ENCODE measurements at places on chromosomes 7 and 10.

DNA sequence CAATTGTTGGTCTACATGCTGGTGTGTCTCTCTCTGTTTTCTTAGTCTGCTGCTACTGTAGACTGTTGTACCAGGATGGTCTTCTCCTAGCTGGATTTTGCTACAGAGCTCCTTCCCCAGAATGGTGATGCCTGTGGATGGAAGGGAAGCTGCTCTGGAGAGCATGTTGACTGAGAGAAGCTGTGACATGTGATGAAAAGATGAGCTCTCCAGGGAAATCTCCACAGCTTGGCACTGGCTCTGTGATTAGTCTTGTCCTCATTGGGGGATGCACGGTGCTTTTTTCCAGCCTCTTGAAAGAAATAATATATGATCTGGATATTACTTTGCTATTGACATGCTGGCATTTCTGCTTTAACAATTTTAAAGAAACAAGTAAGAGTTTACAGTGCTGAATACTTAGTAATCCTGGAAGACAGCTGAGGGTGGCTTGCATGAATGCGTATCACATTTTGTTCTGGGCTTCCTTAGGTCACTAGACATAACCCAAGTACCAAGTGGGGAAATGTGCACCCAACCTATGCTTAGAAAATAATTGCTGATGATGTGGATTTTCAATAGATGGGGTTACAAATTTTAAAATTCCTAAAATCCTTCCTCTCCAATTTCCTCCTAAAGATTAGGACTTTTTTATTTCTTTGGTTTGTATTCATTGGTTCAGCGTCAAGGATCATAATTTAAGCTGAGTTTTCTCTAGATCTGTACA lies 849.7 kb downstream of the KCNMA1 start:
- DNase-seq, result no peak

DNA sequence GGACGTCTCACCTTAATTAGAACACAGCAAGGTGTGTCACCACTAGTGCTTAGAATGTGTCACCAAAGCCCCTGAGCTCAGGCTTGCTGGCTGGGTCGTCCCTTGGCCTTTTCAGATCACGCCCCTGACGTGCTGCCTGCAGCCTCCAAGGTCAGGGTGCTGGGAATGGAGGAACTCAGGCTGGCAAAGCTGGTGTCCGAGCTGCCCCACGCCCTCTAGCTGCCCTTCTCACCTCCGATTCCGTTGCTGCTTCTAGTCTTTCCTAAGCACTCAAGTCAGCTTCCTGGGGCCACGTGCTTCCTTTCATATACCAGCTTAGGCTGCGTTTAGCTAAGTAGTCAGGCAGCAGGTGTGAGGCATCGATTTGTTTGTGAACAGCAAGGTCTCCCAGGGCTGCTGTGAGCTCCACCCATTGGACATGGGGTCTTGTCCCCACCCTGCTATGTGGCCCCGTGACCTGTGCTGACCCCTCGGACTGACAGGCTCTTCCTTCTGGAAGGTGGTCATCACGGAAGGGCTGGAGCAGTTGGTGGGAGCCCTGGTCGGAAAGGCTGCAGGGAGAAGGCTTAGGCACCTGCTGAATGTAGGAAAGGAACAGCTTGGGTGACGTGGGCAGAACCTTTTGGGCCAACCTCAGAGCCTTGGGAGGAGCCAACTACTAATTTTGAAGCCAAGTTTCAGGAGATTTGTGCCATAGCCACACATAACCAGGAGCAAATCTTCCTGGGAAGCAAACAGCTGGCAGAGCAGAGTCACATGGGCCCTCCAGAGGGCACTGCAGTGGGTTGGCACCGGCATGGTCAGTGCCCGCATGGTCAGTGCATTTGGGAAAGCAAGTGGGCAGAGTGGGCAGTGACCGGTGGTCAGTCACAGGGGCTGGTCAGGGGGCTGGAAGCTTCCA lies 28.8 kb downstream of the VIPR2 start:
- DNase-seq, result no peak

DNA sequence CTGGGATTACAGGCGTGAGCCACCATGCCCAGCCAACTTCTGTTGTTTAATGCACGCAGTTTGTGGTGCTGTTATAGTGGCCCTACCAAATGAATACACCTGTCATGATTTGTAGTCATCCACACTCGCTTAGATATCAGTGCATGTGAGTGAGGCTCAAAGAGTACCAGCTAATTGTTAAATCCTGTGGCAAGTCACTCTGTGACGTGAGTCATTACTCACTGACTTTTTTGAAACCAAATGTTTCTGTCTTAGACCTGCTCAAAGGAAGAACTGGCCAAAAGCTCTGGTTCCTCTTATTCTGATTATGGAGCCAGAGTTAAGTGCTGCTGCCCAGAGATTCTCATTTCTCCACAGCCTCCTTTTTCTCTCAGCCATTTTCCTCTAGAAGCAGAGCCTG lies 109.4 kb downstream of the PRKAG2 start:
- DNase-seq, result no peak

GRCh38 chr7:116251675-116252074 lies 41.3 kb downstream of the TES start:
- DNase-seq, result no peak

GRCh38 chr10:75057680-75058079 lies 53.8 kb upstream of the SAMD8 start:
- DNase-seq, result no peak

DNA sequence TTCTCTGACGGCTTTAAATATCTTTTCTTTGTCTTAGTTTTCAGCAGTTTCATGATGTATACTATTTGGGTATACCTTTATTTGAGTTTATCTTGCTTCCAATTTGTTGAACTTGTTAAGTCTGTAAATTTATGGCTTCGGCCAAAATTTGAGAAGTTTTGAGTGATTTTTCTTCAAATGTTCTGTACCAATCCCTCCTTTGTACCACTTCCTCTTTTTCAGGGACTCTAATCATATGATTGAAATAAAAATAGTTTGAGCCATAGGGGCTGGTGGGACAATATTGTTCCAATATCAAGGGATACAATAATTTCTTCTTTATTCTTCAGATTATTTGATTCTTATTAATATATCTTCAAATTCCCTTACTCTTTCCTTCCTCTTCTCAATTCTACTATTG lies 43.1 kb upstream of the CTTNBP2 start:
- DNase-seq, result no peak

GRCh38 chr10:14409247-14409646 lies 78.5 kb upstream of the FRMD4A start:
- no peak for DNase-seq

DNA sequence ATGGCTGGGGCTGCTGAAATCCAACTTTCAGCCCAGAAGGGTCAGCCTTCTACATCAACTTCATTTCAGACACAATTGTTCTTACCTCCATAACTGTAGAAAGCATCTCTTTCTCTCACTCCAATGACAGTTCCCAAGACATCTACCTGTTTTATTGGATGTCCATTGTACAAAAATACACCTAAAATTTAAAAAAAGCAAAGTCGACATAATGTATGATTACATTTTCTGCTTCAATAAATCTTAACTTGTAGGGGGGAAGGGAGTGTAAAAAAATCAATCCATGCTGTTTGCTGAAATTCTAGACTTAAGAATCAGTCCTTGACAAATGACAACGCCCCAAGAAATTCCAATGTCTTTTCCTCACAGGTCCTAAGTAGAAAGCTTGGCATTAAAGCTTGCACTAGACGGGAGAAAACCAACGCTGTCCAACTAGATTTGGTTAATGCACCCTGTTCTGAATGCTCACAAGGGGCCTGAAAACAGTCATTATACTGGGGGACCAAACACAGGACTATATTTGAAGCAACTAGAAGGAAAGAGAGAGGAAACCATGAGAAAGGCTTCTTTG lies 7.5 kb downstream of the STN1 start:
- no peak for DNase-seq

DNA sequence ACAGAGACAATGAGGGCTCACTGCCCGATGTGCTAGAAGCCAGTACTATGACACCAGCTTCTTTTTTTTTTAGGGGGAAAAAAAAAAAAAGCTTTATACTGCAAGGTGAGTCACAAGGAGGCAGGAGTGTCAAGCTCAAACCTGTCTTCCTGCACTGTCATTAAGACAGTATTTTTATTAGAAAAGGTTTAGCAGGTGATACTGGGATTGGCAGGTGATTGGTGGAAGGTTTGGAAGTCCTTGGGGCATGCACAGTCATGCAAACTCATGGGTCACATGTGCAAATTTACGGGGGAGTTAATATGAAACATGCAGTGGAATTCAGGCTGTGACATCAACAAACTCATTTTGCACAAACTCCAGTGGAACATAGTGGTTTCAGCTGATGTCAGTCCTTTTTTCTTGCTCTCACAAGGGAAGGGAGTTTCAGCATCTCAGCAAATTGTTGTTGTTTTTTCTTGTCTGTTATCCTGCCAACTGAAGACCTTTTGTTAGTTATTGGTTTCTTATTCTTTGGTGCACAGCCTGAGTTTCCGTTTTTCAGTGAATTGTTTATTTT lies 530.6 kb downstream of the ANKRD7 start:
- no peak for DNase-seq

- DNase-seq, result no peak
Observed at GRCh38 chr10:43904844-43905243, 256.2 kb upstream of the ZNF32 start.

- no peak for DNase-seq
Observed at GRCh38 chr10:80452069-80452468, 2.0 kb upstream of the TSPAN14 start.

DNA sequence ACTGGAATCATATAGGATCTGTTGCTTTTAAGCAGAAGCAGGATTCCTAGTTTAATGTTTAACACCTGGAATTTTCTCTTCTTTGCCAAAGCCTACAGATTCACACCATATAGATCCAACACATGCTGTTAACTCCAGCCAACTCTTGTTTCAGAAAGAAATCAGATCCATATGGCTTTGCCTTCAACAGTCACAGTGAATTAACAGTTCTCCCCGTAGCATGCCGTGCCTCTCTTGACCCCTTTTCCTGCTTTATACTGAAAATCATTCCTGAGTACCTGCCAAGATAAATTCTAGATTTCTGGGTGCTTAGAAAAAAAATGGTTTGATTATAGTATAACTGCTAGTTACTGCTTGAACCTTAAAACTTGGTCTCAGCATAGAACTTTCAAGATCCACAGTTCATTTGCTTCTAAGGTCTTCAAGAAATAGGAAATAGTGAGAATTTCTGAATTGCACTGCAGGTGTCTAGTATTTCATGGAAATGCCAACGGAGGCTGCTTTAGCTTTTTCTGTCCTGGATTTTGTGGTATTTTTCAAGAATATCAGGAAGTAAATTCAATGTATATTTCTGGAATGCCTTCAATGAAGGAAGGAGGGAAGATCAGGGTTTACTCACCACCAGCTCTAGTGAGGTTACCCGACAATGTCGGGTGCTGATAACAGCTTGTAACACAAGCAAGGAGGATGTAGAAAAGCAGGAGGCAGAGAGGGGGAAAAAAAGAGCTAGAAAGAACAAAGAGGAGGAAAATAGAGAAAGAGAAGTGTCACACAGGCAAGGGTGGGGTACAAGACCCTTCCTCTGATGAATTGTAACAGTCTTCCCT lies 6.6 kb downstream of the AASS start:
- DNase-seq, result no peak

- no peak for DNase-seq
Observed at GRCh38 chr7:42972699-42973500, 40.7 kb downstream of the MRPL32 start.

- DNase-seq, result no peak
Observed at GRCh38 chr7:103972779-103973434, 16.6 kb downstream of the RELN start.

DNA sequence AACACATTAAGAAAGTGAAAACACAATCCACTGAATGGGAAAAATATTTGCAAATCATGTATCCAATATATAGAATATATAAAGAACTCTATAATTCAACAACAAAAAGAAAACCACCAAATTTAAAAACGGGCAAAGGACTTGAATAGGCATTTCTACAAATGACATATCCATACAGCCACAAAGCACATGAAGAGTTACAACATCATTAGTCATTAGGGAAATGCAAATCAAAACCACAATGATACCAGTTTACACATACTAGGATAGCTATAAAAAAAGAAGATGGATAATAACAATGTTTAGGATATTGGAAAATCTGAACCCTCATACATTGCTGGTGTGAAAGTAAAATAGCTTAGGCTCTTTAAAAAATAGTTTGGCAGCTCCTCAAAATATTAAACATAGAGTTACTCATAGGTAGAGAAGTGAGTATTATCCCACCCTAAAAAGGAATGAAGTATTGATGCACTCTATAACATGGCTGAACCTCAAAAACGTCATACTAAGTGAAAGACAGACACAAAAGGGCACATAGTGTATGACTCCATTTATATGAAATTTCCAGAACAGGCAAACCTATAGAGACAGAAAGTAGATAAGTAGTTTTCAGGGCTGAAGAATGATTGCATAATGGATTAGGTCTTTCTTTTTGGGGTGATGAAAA lies 4.5 kb downstream of the ZPBP start:
- no peak for DNase-seq

DNA sequence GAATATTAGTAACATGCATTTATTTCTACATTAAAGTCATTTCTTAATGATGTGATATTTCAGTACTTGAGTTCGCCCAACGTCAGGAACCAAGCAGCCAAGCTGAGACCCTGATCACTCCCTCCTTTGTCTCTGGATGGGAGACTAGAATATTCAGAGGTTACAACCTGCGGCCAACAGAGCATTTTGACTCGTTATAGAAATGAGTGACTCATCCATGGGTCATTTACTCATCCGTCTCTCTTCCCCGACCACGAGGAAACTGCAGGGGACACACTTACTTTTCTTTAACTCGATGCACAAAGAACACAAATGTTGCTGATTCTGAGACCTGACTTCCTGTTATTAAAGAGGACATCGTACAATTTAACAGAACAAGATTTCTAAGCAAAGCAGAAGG lies 343.3 kb downstream of the FRMD4A start:
- no peak for DNase-seq

DNA sequence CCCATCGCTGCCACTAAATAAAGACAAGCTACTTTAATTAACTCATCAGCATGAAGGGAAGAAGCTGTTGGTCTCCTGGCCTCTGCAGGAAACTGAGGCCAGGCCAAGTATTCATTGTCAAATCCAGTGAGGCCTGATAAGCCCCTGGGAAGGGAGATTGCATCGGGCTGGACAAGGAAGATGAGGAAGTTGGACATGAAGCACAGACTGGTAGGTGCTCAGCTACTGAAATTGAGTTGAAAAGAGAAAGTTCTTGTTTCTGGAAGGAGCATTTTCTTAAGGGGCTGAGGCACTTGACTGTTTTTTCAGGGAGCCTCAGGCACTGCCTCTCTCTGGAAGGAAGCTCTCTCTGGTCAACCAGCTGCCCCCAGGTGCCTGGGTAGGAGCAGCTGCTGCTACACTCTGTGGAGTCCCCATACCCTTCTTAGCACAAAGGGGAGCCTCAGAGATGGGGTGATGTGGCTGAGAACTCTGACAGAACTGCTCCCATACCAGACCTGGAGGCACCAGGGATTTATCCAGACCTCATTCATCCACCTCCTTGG lies 90.3 kb upstream of the IKZF1 start:
- DNase-seq, result no peak

GRCh38 chr7:117717357-117717756 lies 155.9 kb downstream of the CTTNBP2 start:
- no peak for DNase-seq

Data from GM20000 (cell line).